Prostate gland (tissue), 2 donors: ENCODE measurements at places on chromosomes 5 and 9.

DNA sequence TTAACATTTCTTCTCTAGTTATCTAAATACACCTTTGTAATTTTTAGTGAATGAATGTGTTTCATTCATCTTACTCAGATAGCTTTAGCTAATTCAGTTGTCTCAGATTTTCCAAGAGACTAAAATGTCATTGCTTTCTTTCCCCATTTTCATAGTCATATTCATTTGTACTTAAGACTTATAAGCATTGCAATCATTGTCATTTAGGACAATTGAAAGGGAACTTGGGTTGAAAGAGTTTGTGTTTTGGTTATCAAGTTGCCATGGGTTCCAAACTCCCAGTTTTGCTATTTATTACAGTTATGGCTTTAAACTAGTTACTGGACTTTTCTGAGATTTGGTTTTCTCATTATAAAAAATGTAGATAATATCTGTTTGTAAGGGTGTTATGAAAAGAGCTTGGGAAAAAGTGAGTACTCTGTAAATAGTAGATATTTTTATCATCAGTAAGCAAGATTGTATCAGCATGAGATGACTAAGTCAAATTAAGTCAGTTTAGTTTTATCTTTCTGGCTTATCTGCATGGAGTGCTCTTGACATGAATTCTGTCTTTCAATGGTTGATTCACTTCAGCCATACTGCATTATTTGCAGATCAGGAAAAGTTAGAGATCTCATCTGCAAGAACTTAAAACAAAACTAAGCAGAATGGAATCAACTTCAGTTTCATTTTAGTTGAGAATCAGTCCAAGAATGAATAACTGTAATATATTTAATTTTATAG lies 107.5 kb downstream of the PBX3 start:
- no peak overlapping the region for H3K27ac ChIP-seq
- H3K4me3 ChIP-seq, result no peak overlapping the region
- no peaks in the 10 kb centered on the region for H3K36me3 ChIP-seq
- H3K4me1 ChIP-seq, result no peaks in the 10 kb centered on the region
- H3K27me3 ChIP-seq, result no peaks in the 10 kb centered on the region

- no peak overlapping the region for H3K4me3 ChIP-seq
- DNase-seq, result no peak
- no peak overlapping the region for H3K27ac ChIP-seq
- H3K4me1 ChIP-seq, result no peaks in the 10 kb centered on the region
- no peaks in the 10 kb centered on the region for H3K36me3 ChIP-seq
Measured at GRCh38 chr9:132564526-132564925, 17.9 kb upstream of the BARHL1 start.

DNA sequence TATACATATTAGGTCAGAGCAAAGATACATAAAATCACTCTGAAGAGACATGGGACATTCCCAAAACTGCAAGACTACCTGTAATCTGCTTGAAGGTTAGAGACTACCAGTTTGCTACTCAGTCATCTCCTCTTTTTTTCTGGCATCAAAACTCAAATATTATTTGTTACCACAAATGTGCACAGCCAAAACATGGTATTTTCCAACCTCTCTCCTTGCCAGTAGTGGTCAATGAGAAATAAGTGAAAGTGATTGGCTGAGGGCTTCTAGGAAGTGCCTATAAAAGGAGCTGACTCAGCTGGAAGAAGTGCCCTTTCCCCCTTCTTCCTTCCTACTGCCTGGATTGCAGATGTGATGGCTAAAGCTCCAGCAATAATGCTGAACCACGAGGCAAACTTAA lies 13.8 kb downstream of the GZMK start:
- no peaks in the 10 kb centered on the region for H3K4me1 ChIP-seq
- no peak for DNase-seq
- no peaks in the 10 kb centered on the region for H3K36me3 ChIP-seq
- no peaks in the 10 kb centered on the region for H3K27me3 ChIP-seq
- no peak overlapping the region for H3K4me3 ChIP-seq

DNA sequence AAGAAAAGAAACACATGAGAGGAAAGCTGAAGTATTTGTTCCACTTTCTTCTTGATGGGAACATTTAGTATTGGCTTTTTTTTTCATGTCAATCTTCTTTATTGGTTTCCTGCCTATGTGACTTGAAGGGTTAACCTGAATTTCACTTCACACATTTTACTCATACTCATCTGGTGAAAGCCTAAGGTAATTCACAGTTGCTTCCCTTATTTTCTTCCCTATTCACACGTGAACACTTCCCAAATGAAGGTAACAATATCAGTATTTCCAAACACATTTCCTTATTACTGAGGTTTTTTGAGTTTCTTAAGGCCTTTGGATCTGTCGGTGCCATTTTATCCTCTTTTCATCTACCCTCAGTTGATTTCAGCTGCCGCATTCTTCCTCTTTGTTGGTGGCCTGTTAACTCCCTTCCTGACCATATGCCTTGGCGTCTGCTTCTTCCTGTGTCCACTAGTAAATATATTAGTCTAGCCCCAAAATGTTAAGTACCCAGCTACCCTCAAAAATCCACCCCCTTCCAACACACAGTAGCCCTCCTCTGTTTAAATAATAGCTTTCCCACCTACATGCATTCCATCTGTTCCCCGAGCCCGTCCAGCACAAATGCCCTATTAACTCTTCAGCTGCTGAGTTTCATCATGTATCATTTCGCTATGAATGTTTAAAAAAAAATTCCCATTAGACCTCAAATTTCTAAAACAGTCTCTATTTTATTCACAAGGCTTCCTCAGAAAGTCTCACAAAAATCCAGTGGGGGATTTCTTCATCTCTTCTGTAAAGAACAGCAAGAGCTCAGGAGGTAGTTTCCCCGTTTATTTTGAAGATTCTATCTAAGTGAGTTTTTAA lies 97.3 kb downstream of the USP20 start:
- peak overlapping the region; percentile 56 for H3K27ac ChIP-seq
- DNase-seq, result no peak
- H3K4me1 ChIP-seq, result no peaks in the 10 kb centered on the region
- H3K27me3 ChIP-seq, result no peaks in the 10 kb centered on the region

DNA sequence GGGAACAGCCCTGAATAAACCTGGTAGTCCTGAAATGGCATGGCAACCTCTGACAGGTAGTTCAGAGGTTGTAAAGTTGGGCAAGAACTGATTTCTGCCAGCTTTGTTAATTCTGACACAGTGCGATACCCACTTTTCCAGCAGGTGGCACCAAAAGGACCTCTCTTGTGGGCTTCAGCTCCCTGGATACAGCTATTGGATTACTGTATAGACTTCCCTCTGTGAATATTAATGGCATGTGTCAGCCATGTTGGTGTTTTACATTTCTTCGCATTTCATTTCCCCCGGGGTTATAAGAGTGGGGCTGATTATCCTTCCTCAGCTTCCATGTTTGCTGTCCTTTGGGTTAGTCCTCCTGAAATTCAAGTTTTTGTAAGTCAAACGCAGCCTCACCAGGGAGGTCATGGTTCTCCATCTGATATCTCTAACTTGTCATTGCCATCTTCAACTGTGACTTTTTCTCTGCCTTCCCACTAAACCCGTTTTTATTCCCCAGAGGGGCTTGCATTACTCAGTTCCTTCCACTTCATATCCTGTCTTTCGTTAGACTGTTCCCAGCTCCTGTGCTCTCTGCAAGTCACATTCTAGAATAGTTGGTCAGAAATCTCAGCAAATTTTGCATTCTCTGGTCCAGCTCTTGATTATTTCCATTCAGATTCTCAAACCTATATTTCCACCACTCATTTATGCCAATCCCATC lies 135.6 kb downstream of the LIFR start:
- no peaks in the 10 kb centered on the region for H3K36me3 ChIP-seq
- no peaks in the 10 kb centered on the region for H3K4me1 ChIP-seq
- DNase-seq, result peak; percentile 43
- H3K4me3 ChIP-seq, result no peak overlapping the region
- no peak overlapping the region for H3K27ac ChIP-seq

GRCh38 chr5:132017316-132017715 lies 5.9 kb upstream of the ACSL6 start:
- no peaks in the 10 kb centered on the region for H3K36me3 ChIP-seq
- DNase-seq, result no peak
- no peak overlapping the region for H3K4me3 ChIP-seq
- H3K27me3 ChIP-seq, result no peaks in the 10 kb centered on the region

- DNase-seq, result no peak
- no peaks in the 10 kb centered on the region for H3K27me3 ChIP-seq
Measured at GRCh38 chr5:154652746-154653417, 102.3 kb upstream of the LARP1 start.

- H3K4me1 ChIP-seq, result no peaks in the 10 kb centered on the region
- no peak for DNase-seq
- H3K27me3 ChIP-seq, result no peaks in the 10 kb centered on the region
- H3K36me3 ChIP-seq, result no peaks in the 10 kb centered on the region
Measured at GRCh38 chr5:39025456-39025855, 48.7 kb downstream of the RICTOR start.

GRCh38 chr5:13498279-13498678 lies 446.2 kb downstream of the DNAH5 start:
- no peak overlapping the region for H3K4me3 ChIP-seq
- no peaks in the 10 kb centered on the region for H3K36me3 ChIP-seq
- no peaks in the 10 kb centered on the region for H3K27me3 ChIP-seq
- no peak overlapping the region for H3K27ac ChIP-seq
- no peak for DNase-seq

- no peaks in the 10 kb centered on the region for H3K36me3 ChIP-seq
- H3K27ac ChIP-seq, result peak overlapping the region; percentile 4
- H3K4me1 ChIP-seq, result no peaks in the 10 kb centered on the region
Measured at GRCh38 chr5:68456756-68457217, 241.2 kb downstream of the PIK3R1 start.

- no peak overlapping the region for H3K4me3 ChIP-seq
- no peaks in the 10 kb centered on the region for H3K27me3 ChIP-seq
- no peaks in the 10 kb centered on the region for H3K36me3 ChIP-seq
- DNase-seq, result no peak
- no peaks in the 10 kb centered on the region for H3K4me1 ChIP-seq
Measured at GRCh38 chr9:97903177-97903576, 19.1 kb downstream of the TRMO start.

GRCh38 chr5:67672636-67673035 lies 476.0 kb upstream of the CD180 start:
- no peaks in the 10 kb centered on the region for H3K27me3 ChIP-seq
- no peak overlapping the region for H3K4me3 ChIP-seq
- no peak overlapping the region for H3K27ac ChIP-seq
- H3K36me3 ChIP-seq, result no peaks in the 10 kb centered on the region

GRCh38 chr9:23638837-23639426 lies 187.1 kb downstream of the ELAVL2 start:
- DNase-seq, result no peak
- no peaks in the 10 kb centered on the region for H3K36me3 ChIP-seq
- no peak overlapping the region for H3K4me3 ChIP-seq
- no peaks in the 10 kb centered on the region for H3K4me1 ChIP-seq
- H3K27ac ChIP-seq, result no peak overlapping the region
- no peaks in the 10 kb centered on the region for H3K27me3 ChIP-seq

GRCh38 chr5:27472000-27472763 lies 433.8 kb upstream of the CDH9 start:
- H3K36me3 ChIP-seq, result no peaks in the 10 kb centered on the region
- H3K27me3 ChIP-seq, result no peaks in the 10 kb centered on the region
- no peak overlapping the region for H3K4me3 ChIP-seq
- H3K27ac ChIP-seq, result no peak overlapping the region

- H3K4me3 ChIP-seq, result no peak overlapping the region
- H3K4me1 ChIP-seq, result no peaks in the 10 kb centered on the region
- no peaks in the 10 kb centered on the region for H3K36me3 ChIP-seq
- H3K27me3 ChIP-seq, result no peaks in the 10 kb centered on the region
Measured at GRCh38 chr9:2664174-2665065, 42.8 kb downstream of the VLDLR start.
